ENCODE measurements at places on chromosomes 1 and 21.

DNA sequence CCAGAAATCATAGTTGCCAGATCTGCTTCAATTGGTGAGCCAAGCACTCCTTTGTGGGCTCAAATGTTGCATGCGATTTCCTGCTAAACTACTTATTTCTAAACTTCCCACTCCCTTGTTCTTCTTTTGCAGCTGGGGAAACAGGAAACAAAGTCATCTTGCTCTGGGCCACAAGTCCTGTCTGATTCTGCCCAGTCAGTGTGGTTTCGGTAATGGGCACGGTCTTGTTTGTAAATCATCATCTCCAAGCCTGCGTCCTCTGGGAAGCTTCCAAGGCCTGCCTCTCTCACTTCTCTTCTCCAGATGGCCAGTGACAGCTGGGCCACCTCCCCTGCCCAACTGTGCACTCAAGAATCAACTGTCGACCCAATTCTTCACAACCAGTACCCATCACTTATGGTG, 4.4 kb downstream of the S100A8 start:
- no peak for DNase-seq

GRCh38 chr1:189805735-189806134, 671.9 kb downstream of the BRINP3 start:
- no peak for DNase-seq

- DNase-seq, result no peak
Observed at GRCh38 chr1:94385308-94385929, 32.8 kb upstream of the ABCD3 start.

GRCh38 chr1:51648180-51649109, 31.6 kb downstream of the OSBPL9 start:
- no peak for DNase-seq

- no peak for DNase-seq
Observed at GRCh38 chr1:186897008-186897407, 68.3 kb downstream of the PLA2G4A start.

DNA sequence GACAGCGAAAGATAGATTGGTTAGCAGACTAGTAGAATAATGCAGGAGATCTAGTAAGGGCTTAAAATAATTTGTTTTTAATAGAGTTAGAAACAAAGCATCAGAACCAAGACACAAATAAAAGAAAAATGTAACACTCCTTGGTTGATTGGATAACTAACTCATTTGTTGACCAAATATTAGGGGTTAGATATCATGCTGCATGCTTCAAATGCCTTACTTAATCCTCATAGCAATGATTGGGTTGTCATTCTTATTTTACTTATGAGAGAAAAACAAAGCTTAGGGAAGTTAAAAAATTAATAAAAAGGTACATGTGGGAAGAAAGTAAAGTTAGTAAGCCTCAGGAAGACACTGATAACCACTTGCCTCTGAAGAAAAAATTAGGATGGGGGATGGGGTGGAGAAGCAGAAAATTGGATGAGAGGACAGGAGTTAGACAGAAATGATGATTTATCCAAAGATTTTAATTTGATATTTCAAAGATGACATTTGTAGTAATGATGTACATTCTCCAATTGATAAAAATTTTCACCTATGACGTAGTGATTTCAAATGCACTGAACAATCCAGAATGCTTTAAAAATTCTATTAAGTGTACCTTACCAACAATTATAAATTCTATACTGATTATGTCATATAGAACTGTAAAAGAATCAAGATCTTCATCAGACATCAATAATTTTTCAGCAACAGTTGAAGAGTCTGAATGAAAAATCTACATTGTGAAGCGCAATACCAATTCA, 374.7 kb downstream of the COL11A1 start:
- no peak for DNase-seq

- no peak for DNase-seq
Observed at GRCh38 chr21:35849144-35849543, 211.2 kb downstream of the SETD4 start.

- DNase-seq, result no peak
Observed at GRCh38 chr21:42317341-42317741, 2.1 kb upstream of the TFF3 start.

DNA sequence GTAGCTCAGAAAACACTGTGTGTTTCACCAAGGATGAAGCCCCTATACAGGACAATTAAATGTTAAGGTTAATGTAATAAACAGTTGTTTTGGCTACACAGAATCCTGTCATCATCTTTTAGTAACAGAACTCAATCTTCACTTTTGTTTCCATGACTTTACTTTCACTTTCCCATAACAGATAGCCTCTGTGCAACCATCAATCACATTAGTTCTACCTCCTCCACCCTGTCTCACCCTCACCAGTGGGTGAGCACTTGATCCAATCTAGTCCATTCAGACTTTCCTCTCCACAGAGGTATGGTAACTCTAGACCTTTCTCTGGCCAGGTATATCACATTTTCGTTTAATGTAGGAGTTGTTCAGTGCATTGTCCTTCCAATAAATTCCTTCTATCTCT, 1018.5 kb downstream of the ADGRL2 start:
- DNase-seq, result no peak

DNA sequence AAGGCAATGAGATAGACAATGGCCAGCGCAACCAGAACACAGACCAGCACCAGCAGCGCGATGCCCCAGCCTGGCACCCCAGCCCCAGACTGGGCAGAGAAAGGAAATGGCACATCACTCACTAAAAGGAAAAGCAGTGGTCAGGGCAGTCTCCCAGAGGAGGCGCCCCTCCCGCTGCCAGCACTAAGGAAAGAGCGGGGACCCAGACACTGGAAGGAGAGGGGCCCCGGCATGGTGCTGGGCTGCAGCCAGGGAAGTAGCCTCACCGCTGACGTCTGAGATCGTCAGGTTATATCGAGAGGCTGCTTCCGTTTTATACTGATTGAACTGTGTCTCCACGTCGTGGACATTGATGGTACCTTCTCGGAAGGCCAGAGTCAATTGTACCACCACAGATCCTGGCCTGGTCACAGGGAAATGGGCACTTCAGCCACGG, 13.8 kb downstream of the TRIM46 start:
- DNase-seq, result no peak

GRCh38 chr1:18072066-18072465, 35.5 kb upstream of the IGSF21 start:
- DNase-seq, result no peak

- DNase-seq, result no peak
Observed at GRCh38 chr1:198436276-198436675, 104.2 kb downstream of the ATP6V1G3 start.

DNA sequence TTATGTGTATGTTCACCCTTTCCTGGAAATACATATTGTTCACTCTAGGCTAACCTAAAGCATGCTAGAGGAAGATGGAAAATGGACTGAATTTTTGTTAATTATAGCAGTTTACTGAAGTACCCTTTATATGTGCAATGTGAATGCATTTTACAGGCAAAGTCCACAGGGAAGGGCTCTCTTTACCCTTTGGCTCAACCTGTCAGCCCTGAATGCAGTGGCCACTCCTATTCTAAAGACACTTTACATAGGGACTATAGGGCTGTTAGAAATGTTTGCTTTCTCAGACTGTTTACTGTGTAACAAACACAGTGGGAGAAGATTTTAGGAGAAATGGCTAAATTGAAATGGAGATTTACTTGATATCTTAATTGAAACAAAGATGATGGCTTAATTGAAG, 78.5 kb downstream of the BRINP2 start:
- DNase-seq, result no peak

GRCh38 chr1:213693864-213694263, 293.9 kb upstream of the PROX1 start:
- no peak for DNase-seq

- DNase-seq, result no peak
Observed at GRCh38 chr1:53449021-53449420, 10.2 kb upstream of the DMRTB1 start.

GRCh38 chr1:222140206-222140605, 398.3 kb upstream of the DUSP10 start:
- no peak for DNase-seq

DNA sequence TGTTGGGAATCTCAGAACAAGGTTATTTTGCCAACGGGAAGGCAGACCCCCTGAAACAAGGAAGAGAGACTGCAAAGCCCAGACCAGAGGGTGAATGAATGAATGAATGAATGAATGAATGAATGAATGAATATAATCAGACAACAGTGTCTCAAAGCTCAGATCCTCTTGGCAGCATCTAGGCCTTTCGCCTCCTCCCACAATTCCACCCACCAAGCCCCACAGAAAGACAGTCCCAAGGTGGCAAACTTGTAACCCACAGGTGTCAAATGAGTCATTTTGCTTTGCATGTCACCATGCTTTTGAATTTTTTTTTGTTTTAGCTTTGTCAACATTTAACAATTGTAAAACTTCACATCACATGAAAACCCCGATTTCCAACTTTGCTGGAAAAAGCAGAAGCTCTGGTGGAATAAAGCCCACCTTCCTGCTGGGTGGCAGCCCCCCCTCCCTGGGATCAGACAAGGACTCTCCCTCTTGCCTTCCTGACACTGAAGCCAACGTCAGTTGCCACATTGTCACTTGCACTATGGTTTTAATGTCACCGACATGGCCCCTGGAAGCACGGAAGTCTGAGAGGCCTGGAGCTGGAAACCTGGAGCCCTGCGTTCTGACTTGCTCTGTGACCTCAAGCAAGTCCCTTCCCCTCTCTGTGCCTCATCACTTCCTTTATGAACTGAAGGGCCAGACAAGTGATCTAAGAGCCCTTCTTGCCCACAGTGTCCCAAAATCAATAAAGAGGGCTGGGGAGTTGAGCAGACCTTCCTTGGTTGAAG, 134.6 kb upstream of the RUNX3 start:
- no peak for DNase-seq

GRCh38 chr1:55822891-55823290, 607.7 kb upstream of the USP24 start:
- no peak for DNase-seq

- DNase-seq, result no peak
Observed at GRCh38 chr1:212119397-212119837, 83.9 kb downstream of the DTL start.

- no peak for DNase-seq
Observed at GRCh38 chr1:181079382-181079781, 9.1 kb upstream of the IER5 start.

DNA sequence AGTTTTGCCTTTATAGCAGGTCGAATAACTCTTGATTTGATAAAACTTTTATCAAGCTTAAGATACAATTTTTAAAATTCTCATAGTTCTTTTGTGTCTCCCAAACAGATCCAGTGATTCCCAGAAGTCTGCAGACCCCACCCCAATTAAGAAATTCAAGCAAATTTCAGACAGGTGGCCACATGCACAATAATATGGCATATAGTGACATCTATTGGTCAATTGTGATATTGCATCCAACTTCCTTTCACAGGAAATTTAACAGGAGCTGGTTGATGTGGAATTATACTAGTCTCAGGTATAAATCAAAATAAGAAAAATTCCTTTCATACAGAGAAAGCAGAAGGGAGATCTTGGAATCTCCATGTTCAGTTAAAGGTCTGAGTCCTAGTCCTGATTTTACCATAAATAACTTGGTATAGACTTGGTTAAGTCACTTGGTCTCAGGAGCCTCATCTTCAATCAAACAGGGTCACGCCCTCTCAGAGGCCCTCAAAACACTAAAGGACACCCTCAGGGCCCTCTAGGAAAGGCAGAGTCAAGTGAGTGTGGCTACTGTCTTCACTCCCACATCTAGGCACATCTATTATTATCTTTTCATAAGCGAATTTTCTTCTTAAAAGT, 24.1 kb downstream of the PIGM start:
- no peak for DNase-seq

GRCh38 chr1:205803986-205804385, 9.0 kb downstream of the SLC41A1 start:
- DNase-seq, result no peak

GRCh38 chr1:182450087-182450486, at the start of gene RGSL1:
TSS of gene RGSL1 (plus strand) at chr1:182450146. CDS start at chr1:182450166, 20 bp downstream.
- no peak for DNase-seq

DNA sequence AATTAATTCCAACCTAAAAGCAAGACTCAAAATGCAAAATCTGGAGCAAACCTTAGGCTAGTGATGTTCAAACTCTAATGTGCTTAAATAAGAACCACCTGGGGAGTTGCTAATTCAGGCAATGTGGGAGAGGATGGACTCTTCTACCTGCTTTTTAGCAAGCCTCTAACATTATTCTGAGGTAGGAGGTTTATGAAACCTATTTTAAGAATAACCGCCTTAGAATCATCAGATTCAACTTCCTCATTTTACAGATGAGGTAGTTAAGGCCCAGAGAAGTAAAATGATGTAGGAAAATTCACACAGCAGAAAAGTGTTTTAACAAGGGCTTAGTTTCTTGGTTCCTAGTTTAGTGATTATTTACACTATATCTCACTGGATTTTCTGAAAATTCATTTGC, 8.6 kb upstream of the NTNG1 start:
- DNase-seq, result no peak

- DNase-seq, result no peak
Observed at GRCh38 chr1:215282557-215282956, 200.0 kb downstream of the KCNK2 start.
